ENCODE measurements at places on chromosomes 13 and 19.

- no peak for DNase-seq
Observed at GRCh38 chr19:49453757-49454240, 774 bp downstream of the ALDH16A1 start.

DNA sequence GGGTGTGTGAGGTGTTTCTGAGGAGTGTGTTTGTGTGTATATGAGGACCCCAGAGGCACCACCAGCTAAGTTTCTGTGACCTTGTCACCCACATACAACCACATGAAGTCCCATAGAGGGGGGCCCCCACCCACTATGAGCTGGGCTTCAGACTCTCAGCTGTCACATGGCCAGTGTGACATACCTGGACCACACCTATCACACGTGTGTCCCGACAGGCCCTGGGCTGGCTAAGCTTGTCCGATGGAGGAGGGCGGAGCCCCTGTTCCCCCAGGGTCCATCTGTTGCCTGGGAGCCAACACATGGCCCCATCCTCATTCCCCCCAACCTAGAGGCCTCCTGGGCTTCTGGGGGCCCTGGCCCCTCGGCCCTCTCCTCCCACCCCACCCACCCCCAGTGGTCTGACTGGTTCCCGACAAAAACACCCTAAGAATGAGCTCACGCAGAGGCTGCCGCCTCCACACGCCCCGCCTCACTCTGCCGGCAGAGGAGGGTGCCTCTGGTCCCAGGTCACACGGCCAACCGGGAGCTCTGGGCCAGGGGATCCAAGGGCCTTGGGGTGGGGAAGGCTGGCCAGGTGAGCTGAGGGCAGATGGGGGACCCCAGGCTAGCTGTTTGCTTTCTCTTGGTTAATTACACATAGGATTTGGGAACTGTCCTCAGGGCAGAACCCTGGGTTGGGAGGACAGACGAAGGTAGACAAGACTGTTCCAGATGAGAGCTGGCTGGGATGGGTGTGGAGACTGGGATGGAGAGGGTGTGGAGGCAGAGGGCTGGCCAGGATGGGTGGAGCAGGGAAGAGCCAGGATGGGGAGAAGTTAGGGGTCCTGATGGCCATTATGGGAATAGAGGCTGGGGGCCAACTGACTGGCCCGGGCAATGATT, 4.3 kb downstream of the KLC3 start:
- no peak for DNase-seq

DNA sequence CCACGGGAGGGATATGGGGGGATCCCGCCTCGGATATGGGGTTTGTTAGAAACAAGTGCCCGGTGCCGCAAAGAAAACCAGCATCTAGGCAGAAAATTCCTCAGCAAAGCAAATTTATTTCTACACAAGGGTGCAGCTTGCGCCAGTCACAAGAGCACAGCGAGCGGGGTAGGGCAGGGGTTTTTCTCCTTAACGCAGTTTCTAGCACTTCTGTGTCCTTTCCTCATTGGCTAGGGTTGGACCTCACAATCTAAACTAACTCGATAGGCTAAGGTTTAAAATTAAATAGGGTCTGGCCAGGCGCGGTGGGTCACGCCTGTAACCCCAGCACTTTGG, 595 bp downstream of the ZNF440 start:
- DNase-seq: no peak

GRCh38 chr13:24097064-24097463, 63.5 kb upstream of the SPATA13 start:
- DNase-seq: no peak

DNA sequence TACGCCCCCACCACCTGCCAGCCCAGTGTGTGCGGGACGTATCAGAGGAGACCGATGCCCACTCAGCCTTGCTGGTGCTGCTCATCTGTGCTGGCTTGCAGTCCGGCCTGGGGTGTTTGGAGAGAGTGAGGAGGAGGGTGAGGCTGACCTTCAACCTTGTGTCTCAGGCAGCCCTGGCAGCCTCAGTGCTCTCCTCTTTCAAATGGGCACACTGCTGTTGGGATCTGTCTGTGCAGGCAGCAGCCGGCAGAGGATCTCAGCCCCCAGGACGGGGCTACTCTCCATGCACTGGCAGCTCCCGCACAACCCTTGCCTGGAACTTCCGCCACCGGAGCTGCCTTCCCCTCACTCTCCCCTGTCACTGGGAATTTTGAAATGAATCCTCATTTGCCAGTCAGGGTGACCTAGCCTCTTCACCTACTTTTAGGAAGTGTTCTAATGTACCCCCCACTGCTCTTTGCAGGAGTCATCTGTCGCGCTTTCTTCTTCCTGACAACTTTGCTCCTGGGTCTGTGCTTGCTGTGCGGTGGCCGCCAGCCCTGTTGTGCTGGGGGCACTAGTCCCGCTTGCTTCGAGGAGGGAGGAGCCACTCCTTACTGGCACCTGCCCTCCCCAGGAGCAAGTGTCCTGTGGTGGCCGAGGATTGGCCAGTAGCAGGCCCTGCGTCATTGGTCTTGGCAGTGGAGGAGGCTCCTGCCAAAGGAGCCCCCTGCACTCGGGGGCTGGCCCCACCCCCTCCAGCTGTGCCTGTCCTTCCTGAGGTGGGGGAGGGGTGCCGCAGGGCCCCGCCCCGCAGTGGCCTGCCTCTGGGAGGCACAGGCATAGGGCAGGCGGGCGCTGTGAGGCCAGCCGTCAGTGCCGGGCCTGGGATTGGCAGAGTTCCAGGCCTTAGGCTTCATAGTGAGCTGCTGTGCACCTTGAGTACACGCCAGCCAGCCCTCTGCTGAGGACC, 53.4 kb downstream of the TSSK6 start:
- no peak for DNase-seq

DNA sequence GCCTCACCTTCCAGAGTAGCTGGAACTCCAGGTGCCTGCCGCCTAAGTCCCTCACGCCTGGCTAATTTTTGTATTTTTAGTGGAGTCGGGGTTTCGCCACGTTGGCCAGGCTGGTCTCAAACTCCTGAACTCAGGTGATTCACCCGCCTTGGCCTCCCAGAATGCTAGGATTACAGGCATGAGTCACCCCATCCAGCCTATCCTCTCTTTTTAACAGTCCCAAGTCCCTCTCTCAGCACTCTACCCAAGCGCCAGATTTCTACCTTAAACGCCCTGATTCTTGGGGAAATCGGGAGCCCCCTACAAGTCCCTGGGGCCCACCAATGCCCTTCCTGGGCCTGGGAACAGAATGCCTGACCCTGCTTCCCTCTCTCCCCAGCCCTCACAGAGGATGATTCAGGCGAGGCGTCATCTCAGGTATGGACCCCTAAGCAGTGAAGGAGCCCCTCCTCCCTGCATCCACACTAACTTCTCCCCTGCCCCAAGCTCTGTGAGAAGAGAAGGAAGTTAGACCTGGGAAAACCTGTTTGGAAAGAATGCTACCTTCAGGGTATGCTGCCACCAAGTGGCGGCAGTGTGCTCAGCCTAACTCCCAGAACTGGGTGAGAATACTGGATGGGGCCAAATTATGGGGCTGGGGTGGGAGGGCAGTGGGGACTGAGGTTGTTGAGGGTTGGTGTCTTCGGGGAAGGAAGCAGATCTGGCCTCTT, 20.8 kb upstream of the EBI3 start:
- DNase-seq: no peak

GRCh38 chr13:102038787-102039186, 363.1 kb downstream of the FGF14 start:
- DNase-seq: no peak

DNA sequence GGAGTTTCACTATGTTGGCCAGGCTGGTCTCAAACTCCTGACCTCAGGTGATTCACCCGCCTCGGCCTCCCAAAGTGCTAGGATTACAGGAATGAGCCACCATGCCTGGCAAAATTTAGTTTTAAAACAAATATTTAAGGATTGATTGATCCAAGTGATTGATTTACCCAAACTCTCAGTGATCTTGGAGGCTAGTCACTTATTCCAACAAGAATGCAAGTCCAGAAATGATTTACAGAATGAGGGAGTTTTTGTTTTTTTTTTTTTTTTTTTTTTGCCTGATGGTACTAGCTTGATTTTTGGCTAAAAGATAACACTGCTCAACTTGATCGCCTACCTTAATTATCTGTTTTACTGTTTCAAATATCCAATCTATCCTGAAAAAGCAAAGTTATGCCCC, 5.7 kb upstream of the TEX26 start:
- DNase-seq: no peak

DNA sequence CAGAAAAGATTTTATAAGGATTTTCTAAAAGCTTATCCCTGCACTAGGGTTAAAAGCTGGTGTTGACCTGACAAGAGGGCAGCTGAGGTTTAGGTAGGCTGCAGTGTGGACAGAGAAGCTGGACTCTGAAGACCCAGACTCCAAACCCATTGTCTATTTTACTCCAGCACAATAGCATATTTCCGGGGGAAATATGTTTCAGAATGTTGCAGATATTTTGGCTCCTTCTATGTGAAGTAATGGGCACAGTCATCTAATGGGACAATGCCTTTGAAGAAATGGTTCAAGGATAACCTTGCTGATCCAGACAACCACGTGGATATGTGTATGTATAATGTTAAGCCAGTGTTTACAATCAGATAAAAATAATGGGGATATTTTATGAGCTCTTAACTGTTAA, 173.8 kb upstream of the TSC22D1 start:
- DNase-seq: no peak
